ENCODE measurements at places on chromosomes 1 and 21.

DNA sequence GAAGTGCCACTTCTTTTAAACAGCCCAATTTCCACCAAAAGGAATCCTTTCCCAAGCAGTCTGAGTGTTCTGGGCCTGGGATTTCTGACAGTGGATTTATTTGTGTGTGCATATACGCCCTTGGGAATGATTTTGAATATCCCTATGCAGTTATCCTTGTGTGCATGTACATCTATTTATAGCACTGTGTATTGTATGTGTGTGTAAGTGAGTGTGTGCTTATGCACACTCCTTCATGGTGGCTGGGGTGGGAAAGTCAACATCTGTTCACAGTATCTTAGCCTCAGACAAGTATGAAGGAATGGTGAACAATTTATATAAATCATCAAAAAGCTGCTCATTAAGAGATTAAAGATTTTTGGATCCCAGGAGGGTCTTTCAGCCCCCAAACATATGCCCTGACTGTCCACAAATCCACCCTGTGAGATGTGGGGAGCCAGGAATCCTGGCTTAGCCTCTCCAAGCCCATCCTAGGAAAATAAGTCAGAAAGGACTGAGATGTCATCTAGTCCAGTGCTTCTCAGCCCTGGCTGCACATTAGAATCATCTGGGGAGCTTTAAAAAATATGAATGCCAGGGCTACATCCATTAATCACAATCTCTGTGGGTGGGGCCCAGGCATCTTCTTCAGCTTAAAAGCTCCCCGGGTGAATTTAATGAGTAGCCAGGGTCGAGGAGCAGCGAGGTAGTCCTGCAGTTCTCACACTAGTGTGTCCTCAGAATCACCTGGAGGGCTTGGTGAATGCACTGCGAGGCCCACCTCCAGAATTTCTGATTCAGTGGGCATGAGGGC lies 101.4 kb downstream of the PLXNA2 start:
- no peak for DNase-seq

GRCh38 chr1:44619261-44619900 lies 54.9 kb downstream of the TMEM53 start:
- peak; percentile 88 for DNase-seq

GRCh38 chr1:201761871-201762270 lies 67.1 kb upstream of the IPO9 start:
- DNase-seq = no peak

DNA sequence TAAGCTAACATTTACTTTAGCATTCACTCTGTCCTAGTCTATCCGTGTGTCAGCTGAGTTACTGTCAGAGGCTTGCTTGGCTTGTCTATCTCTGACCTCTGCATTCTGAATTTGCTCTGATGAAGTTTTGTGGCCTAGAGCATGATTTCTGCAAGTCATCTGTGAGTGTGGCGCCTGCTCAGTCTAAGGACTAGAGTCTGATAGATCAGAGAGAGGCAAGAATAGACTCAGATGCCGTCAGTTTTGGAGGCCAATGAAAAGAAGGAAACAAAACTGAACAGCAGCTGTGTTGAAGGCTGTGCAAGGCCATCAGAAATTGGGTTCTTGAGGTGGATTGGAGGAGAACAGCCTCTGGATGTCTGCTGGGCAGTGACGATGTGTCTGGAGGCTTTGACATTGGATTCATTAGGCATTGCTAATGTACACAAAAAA lies 573.1 kb downstream of the USP25 start:
- DNase-seq = no peak

DNA sequence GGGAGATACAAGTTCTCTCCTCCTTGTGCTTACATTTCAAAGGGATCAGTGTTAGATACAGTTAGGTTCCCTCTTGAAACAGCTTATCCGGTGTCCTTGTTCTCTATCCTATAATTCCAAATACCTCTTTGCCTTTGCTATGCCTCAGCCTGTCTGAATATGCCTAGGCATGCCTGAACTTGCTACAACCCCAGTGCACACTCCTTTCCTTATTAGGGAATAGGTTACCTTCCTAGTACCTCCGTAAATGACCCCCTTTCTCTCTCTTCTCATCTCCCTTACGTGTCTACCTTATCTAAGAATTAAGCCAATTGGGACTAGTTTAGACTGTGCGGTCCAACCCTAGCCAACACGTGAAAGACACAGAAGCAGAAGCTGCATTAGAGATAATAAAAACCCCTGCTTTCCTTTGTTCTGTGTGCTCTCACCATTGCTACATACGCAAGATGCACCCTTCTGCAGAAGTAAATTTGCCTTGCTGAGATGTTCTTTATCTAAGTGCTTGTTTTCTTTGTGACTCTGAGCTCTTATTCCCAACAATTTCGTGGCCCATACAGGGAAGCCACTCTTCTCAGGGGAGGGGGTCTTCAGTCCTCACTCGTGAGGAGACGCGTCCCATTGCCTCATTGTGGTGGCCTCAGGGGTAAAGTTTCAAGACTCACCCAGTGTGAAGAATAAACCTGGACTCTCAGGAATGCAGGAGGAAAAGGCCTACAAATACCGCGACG lies 802.1 kb downstream of the PLA2G4A start:
- no peak for DNase-seq

- peak; percentile 45 for DNase-seq
These were observed 108.5 kb downstream of the NFIA start for GRCh38 chr1:61190618-61191432.

- no peak for DNase-seq
These were observed 866.3 kb upstream of the B3GALT2 start for GRCh38 chr1:194052514-194053338.

GRCh38 chr21:46459024-46459355 lies 299 bp downstream of the DIP2A start:
- no peak for DNase-seq

GRCh38 chr1:168112673-168113305 lies 23.9 kb downstream of the GPR161 start:
- DNase-seq = peak; percentile 40

GRCh38 chr21:28112511-28112910 lies 880.2 kb downstream of the LTN1 start:
- DNase-seq = no peak

- DNase-seq = no peak
These were observed 10.7 kb downstream of the WNT3A start for GRCh38 chr1:228017356-228018124.

GRCh38 chr1:20185834-20186782 lies at the start of the genes PLA2G2C and UBXN10:
PLA2G2C (minus strand) TSS chr1:20186518; CDS start chr1:20177363, 9,155 bp downstream.
UBXN10 (plus strand) TSS chr1:20186096; CDS start chr1:20190562, 4,466 bp downstream.
- no peak for DNase-seq

GRCh38 chr21:37606549-37606948 lies 240.0 kb downstream of the DYRK1A start:
- DNase-seq = no peak

DNA sequence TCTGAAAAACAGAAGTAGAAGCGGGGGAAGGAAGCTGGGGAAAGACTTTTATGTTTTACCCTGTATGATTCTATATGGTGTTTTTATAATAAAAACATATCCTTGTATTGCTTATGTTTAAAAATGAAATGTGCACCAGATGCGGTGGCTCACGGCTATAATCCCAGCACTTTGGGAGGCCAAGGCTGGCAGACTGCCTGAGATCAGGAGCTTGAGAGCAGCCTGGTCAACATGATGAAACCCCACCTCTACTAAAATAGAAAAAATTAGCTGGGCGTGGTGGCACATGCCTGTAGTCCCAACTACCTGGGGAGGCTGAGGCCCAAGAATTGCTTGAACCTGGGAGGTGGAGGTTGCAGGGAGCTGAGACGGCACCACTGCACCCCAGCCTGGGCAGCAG lies 155.4 kb downstream of the SMYD3 start:
- DNase-seq = no peak

DNA sequence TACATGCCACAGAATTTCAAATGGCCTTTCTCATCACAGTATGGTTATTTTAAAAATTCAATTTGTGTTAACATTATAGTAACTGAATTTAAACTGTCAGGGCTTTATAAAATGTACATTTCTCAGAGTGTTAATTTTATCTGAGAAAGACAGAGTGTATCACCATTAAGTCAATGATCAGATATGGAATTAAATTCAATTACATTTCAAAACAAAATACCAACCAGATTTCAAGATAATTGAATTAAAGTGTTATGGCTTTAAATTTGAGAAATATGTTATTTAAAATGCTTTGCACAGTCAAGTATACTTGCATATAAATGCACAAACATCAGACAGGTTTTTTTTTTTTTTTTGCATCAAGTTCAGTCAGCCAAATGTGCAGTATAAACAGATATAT lies 1574.4 kb downstream of the BRINP3 start:
- DNase-seq = no peak

DNA sequence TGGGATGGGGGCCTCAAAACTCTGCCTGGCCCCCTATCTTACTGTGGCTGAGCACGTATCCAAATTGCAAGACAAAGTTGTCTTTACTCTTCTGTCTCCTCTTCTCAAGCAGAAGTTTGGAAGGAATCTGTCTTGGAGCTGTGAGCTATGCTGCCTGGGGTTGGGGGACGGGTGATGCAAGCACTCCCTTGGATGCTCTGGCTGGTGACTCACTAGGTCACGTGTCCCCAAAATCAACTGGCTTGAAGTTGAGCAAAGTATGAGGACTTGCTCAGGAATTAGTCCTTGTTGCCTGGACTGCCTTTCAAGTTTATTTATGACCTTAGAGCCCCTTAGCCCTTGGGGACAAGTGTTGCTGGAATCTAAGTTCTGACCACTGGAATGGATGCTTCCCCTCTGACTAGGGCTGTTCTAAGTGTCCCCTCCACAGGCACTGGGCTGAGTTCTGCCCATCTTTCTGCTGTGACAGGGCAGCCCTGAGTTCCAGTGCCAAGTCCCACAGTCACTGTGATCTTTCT lies 269.5 kb downstream of the HHAT start:
- peak; percentile 91 for DNase-seq

- DNase-seq = no peak
These were observed 189.0 kb upstream of the NFIA start for GRCh38 chr1:60893136-60893930.

GRCh38 chr1:198780376-198780775 lies 141.5 kb downstream of the PTPRC start:
- peak; percentile 61 for DNase-seq

DNA sequence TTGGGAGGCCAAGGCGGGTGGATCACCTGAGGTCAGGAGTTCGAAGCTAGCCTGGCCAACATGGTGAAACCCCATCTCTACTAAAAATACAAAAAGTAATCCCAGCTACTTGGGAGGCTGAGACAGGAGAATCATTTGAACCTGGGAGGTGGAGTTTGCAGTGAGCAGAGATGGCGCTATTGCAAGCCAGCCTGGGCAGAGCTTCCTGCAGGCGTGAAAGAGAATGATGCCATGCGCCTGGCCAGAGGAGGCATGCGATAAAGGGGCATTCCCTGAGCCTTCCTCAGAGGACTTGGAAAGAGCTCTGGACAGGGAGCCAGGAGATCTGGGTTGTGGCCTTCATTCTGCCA lies 3.2 kb downstream of the E2F2 start:
- no peak for DNase-seq

GRCh38 chr1:42037161-42037560 lies 116.0 kb upstream of the GUCA2B start:
- no peak for DNase-seq

GRCh38 chr1:115165776-115166175 lies 76.5 kb upstream of the TSPAN2 start:
- no peak for DNase-seq

Measured in HCEC 1CT (cell line).